Fibroblast of villous mesenchyme (primary cell): ENCODE measurements at places on chromosomes 11 and 22.

DNA sequence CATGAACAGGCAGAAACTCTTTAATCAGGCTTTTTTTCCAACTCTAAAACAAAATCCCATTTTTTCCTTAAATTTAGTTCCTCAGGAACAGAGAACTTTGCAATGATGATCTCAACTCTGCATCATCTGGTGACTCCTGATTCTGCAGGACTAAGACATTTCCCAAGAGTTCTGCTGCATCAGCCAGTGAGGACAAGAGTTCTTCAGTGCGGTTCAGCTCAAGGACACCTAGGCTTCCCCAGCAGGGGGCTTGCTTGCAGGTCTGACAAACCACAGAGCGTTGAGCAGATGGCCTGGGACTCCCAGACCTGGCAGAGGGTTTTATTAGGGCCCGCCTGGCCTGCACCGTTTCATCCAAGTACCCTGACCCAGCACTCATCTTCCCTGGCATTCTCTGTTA, 6.4 kb downstream of the CDCA5 start:
- no peak for DNase-seq

DNA sequence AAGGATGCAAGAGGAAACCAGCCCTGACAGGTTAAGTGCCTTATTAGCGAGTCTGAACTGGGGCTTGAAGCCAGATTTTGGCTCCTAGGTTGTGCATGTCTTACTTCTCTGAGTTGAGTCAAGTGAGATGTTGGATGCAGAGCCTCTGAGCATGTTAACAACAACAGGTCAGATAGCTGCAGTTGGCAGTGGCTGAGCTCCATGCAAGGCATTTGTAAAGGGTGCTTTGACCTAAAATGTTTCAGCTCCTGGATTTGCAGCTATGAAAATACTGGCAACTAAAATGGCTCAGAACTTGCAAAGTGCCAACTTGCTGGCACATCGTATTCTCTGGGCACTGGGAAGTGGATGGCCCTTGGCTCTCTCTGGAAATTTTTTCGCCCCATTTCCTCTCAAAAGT, 16.4 kb upstream of the CSRP3 start:
- no peak for DNase-seq

DNA sequence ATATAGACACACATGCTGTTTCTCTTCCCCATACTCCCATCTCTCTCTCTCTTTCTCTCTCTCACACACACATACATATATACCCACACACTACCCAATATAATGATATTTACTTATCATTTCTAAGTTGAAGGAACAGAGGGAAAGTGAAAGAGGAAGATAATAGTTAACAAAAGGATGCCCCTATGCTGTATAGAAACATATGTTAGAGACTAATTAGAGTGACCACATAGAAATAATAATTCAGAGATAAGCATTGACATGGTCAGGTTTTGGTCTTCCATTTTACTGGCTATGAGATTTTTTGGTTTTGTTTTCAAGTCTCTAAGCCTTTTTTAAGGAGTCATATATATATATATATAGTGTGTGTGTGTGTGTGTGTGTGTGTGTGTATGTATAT, 445.7 kb upstream of the CHORDC1 start:
- DNase-seq: no peak

DNA sequence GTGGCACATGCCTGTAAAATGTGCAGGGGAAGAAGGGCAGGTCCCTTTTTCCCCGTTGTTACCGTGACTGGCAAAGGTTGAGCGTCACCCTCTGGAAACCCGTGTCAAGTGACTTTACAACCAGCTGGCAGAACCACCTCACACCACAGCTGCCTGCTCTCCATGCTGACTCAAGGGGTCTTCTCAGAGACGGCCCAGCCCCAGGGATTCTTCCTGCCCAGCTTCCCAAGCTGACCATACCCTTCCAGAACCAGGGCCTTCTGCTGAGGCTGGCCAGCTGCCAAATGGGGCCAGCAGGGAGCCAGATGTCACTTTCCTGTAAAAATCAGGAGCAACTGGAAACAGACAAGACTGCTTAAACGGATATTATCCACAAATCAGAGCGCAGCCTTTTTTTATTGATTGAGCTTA, 6.3 kb downstream of the PC start:
- DNase-seq: peak; percentile 87

DNA sequence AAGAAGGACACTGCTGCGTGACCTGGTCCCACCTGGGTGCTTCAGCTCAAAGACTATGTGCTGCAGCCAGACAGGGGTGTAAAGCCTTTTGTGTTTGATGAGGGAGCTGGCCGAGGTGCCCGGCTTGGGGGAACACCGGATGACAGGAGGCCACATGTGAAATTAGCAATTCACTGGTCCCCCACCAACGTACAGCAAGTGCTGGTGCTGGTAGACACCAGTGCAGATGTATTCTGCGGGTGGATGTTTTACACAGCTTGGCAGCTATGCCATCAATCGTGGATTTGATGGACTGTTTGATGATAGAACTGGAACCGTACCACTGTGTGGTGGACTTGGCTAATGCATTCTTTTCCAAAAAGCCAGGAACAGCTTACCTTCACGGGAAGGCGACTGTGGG, 47.9 kb upstream of the LIPT2 start:
- DNase-seq: no peak
